ENCODE measurements at places on chromosomes 2 and 18.

DNA sequence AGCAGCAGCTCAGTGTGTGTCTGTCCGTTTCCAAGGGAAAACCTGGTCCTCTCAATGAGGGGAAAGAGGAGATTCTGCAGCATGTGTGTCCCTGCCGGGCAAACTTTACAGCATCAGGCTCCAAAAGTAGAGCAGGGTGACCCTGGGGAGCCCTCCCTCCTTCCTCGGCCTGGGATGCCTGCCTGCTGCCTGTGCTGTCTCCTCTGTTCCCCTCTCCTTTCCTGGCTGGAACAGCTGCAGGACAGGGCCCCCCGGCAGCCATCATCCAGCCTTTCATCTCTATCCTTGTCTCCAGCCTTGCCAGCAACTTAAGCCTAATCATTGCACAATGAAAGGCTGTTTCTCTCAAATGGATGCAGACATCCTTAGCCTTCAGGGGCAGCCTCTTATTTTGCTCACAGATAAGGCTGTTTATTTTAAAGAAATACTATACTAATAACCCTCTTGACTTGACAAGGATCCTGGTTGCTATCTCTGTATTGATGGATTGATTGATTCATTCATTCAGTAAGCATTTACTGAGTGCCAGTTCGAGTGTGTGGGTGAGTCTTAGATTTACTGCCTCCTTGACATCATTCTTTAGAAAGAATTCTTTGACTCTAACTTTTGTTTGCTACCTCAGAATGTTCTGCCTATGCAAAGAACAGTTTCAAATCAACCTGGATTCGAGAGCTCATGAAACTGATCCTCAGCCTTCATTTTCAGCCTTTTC, 40.6 kb upstream of the EDAR start:
- DNase-seq: no peak
- H3K4me3 ChIP-seq: no peak overlapping the region
- no peaks in the 10 kb centered on the region for H3K36me3 ChIP-seq
- no peaks in the 10 kb centered on the region for H3K27me3 ChIP-seq
- no peak overlapping the region for H3K27ac ChIP-seq

- H3K4me3 ChIP-seq: no peak overlapping the region
- H3K36me3 ChIP-seq: no peaks in the 10 kb centered on the region
- no peaks in the 10 kb centered on the region for H3K27me3 ChIP-seq
- no peak overlapping the region for H3K27ac ChIP-seq
These were observed 103.4 kb upstream of the ITGA6 start for GRCh38 chr2:172323861-172324597.

GRCh38 chr2:175698061-175698460, 304.0 kb downstream of the LNPK start:
- no peak overlapping the region for H3K27ac ChIP-seq
- no peak for DNase-seq
- H3K27me3 ChIP-seq: no peaks in the 10 kb centered on the region
- no peak overlapping the region for H3K4me3 ChIP-seq

DNA sequence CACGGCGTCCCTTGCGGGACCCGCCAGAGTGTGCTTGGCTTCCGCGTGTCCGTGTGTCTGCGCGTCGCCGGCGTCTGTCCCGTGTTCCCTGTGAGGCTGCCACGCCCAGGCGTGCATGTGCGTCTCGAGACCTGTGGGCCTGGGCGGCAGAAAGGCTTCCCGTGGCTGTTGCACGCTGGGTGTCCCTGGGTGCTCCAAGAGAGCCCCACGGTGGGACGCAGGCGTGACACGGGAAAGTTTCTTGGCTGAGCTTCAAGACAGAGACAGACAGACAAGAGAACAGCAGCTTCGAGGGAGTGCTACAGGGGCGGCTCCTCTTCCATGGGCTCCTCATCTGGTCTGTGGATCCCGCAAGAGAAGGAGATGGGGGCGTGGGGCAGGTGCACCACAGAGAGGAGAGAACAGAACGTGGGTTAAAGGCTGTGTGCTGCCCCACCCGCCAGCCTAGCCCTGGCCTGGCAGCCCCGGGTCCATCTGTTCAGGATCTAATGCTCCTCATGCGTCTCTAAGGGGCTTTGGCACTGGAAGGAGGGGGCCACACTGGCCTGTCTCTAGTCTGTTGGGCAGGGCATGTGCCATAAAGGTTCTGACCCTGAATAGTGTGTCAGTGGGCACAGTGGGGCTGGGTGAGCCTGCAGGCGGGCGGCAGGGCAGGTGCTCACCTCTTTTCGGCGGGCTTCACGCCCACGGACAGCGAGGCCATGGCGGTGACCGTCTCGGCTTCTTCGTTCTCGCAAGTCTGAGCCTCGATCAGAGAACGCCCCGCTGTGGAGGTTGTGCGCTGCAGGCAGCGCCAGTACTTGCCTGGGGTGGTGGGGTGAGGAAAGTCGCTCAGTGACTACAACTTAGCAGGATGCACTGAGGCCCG, 205.1 kb downstream of the TWIST2 start:
- H3K27me3 ChIP-seq: no peaks in the 10 kb centered on the region
- no peak overlapping the region for H3K27ac ChIP-seq
- no peaks in the 10 kb centered on the region for H3K4me1 ChIP-seq
- no peak for DNase-seq
- no peak overlapping the region for H3K4me3 ChIP-seq

All from natural killer cell (primary cell).